IPS DF 19.7 (cell line): ENCODE measurements at places on chromosomes 2 and 18.

DNA sequence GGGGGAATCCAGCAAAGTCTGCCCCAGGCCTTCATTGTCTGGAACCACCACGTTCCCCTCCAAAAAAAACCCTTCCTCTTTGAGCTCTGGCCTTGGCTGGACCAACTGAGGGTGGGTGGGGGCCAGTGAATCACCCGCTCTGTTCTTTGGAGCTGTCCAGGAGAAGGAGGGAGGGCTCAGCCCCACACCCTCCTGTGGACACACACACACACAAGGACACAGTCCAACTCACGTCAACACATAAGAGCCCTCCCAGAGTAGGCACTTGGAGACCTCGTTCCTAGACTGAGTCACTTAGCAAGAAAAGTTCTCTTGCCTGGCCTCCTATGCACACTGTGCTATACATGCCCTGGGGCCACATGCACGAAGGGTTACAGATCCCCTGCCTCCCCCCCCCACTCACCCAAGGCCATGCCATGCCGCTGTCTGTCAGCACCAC is 1.2 kb upstream of the TNS1 start:
- no peak for DNase-seq

GRCh38 chr2:1494257-1494656 is 81.0 kb downstream of the TPO start:
- DNase-seq = no peak

GRCh38 chr2:22880161-22880560 is 504.8 kb upstream of the KLHL29 start:
- no peak for DNase-seq

- DNase-seq = no peak
Observed at GRCh38 chr2:133489641-133490410, 78.4 kb downstream of the NCKAP5 start.

DNA sequence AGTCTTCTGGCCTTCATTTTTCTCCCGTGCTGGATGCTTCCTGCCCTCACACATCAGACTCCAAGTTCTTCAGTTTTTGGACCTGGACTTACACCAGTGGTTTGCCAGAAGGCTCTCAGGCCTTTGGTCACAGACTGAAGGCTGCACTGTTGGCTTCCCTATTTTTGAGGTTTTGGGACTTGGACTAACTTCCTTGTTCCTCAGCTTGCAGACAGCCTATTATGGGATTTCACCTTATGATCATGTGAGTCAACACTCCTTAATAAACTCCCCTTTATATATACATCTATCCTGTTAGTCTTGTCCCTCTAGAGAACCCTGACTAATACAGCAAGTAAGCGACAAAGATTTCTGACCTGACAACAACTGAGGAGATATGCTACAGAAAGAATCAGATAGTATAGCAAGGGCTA is 7.2 kb downstream of the CDC42EP3 start:
- DNase-seq = no peak
